ENCODE measurements at places on chromosomes 16 and 17. TPM values are rescaled to one million over a fixed set of nuclear protein-coding genes. Genes with fewer than 3 reads are reported as not detected.
A peak's percentile ranks its signal among the peaks of the same experiment; 100 is the strongest.

- no peak for DNase-seq
Measured at GRCh38 chr16:8929086-8929748, 34.5 kb downstream of the USP7 start.

DNA sequence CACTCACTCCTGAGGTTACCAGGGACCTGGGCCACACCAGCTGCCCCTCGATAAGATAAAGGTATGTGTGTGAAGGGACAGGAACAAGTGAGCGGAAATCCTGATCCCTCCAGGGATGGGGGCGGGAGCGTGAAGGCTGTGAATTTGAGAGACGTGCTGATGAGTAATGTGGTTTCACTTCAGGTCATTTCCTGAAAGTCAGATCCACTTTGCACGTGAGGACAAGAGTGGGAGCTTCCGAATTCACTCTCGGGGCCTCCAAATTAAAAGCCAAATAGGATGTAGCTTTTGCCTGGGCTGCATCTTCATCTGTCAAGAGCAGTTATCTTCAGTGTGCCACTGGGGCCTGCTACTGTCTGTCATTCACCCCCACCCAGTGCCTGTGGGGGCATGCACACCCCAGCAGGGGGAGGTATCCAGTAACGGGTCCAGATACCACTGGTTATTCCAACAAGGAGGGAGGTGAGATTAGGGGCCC is 87.4 kb upstream of the LHX1 start:
- DNase-seq: peak; percentile 80

- no peak for DNase-seq
Measured at GRCh38 chr16:81821436-81822128, 42.5 kb downstream of the PLCG2 start.

CPHXL2 gene
- total RNA-seq: not detected

GRCh38 chr17:64491034-64491860 is 5.6 kb downstream of the POLG2 start:
- DNase-seq: peak; percentile 75

NRN1L gene
- total RNA-seq: not detected

GAST gene
- not detected for total RNA-seq

HAP1 gene
- total RNA-seq: not detected

- DNase-seq: peak; percentile 50
Measured at GRCh38 chr17:6279659-6280058, 155.3 kb downstream of the AIPL1 start.

GRCh38 chr16:66843191-66843590 is 1.0 kb upstream of the CA7 start:
- no peak for DNase-seq

DNA sequence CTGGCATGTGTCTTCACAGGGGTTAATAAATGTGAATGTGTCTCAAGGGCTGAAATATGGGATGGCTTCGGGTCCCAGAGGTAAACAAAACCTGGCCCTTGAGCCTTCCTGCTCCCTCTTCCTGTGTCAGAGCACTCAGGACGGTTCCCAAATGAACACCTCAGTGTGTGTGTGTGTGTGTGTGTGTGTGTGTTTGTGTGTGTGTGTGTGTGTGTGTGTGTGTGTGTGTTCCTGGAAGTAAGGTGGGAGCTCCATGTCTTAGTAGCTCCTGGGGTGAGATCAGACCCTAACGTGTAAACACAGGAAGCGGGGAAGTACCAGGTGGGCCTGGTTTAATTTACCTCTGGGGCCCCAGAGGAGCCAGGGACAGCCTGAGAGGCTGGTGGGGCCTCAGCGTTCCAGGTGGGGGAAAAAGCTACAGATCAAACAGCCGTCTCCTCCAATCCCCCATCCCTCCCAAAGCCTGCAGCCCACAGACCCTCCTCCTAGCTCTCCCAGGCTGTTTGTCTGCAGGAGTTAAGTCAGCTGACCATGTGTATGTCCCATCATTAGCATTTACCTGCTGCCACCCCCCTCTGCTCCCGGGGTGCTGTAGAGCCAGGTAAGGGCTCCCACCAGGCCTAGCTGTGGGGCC is 6.1 kb downstream of the KIF19 start:
- DNase-seq: no peak

- DNase-seq: no peak
Measured at GRCh38 chr17:65527381-65527780, 34.1 kb downstream of the AXIN2 start.

SLC16A6 gene
- total RNA-seq: 0.96 TPM

Measured in activated naive CD4-positive, alpha-beta T cell treated with anti-CD3 and anti-CD28 coated beads for 36 hours (primary cell).